ENCODE measurements at places on chromosomes 11 and 22. TPM values are rescaled to one million over a fixed set of nuclear protein-coding genes. Genes with fewer than 3 reads are reported as not detected.

The INSC gene
- not detected for total RNA-seq

The PGA5 gene
- not detected for total RNA-seq

The ATP5MG gene
- total RNA-seq = 194 TPM

The APOA4 gene
- not detected for total RNA-seq

The RAG1 gene
- 0.29 TPM for total RNA-seq

The KRTAP5-2 gene
- not detected for total RNA-seq

The ZDHHC24 gene
- 15.3 TPM for total RNA-seq

The ADORA2A gene
- total RNA-seq = 1.4 TPM

The KCNJ11 gene
- total RNA-seq = 0.46 TPM

The OR51I1 gene
- not detected for total RNA-seq

The CDC42EP2 gene
- 13.8 TPM for total RNA-seq

The NNMT gene
- 222 TPM for total RNA-seq

The VPREB1 gene
- total RNA-seq = not detected

The MUC6 gene
- not detected for total RNA-seq

The ZBTB16 gene
- total RNA-seq = not detected

The TBX10 gene
- not detected for total RNA-seq

The SMTNL1 gene
- total RNA-seq = not detected

The OR52A1 gene
- total RNA-seq = not detected

Data from A549 treated with RU486 at 1 μM for 4 hours (cell line).